NCI-H2107 (cell line): ENCODE measurements at places on chromosomes 5 and 9.
A peak's percentile ranks its signal among the peaks of the same experiment; 100 is the strongest.

GRCh38 chr5:56564541-56565282, 250.6 kb upstream of the MAP3K1 start:
- DNase-seq: no peak

- no peak for DNase-seq
Observed at GRCh38 chr9:82499337-82499736, 510.8 kb downstream of the SPATA31D1 start.

GRCh38 chr5:16467363-16468219, 2.0 kb upstream of the ZNF622 start:
- no peak for DNase-seq

DNA sequence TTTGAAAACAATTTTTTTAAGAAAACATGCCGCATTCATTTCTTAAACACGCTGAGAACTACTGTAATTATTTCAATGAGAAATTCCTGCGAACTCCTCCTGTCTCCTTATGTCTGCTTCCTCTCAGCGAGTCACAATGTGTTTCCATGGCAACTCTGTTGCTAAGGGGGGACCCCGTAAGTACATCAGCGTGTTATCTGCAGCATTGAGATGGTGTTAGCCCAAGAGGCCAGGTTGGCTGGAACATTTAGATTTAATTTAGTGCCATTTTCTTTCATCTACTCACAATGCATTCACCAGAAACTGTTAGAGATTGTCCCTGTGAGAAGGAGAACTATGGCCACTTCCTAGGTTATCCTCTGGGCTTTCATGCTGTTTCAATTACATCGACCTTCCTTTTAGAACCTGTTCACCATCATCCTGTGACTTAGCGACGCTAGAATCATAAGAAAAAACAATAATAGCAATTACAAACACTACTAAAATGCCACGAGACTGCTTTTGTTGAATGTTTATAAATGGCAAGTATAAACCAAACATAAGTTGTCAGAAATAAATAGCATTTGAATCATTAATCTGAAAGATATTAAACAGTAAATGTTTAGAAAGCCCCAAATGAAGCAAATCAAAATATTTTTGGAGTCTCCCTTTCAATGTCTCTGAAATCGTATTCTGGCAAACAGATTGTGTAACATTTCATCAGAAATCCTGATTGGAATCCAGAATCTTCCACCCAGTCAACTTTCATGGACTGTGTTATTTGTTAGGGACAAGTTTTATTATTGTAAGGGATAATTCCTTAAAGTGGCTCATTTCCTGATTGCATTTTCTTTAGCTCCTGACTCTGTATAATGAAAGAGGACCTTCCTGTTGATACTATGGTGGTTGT, 39.7 kb upstream of the SHC3 start:
- DNase-seq: no peak

DNA sequence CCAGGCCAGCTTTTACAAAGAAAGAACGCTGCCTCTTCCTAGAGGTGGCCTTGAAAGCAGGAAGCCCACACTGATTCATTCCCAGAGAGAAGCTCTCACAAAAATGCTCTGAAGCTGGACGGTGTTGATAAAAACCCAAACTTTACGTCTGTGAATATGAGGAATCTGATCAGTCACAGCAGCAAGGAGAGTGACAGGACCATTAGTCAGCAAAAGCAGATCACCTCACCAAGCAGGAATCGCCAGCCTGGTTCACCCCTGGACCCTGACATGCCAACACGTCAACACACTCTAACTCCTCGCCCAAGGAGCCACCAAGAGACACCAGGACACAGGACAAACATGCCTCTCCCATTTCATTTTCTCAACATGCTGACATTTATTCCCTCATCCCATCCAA, 70.6 kb upstream of the ZNF622 start:
- no peak for DNase-seq

DNA sequence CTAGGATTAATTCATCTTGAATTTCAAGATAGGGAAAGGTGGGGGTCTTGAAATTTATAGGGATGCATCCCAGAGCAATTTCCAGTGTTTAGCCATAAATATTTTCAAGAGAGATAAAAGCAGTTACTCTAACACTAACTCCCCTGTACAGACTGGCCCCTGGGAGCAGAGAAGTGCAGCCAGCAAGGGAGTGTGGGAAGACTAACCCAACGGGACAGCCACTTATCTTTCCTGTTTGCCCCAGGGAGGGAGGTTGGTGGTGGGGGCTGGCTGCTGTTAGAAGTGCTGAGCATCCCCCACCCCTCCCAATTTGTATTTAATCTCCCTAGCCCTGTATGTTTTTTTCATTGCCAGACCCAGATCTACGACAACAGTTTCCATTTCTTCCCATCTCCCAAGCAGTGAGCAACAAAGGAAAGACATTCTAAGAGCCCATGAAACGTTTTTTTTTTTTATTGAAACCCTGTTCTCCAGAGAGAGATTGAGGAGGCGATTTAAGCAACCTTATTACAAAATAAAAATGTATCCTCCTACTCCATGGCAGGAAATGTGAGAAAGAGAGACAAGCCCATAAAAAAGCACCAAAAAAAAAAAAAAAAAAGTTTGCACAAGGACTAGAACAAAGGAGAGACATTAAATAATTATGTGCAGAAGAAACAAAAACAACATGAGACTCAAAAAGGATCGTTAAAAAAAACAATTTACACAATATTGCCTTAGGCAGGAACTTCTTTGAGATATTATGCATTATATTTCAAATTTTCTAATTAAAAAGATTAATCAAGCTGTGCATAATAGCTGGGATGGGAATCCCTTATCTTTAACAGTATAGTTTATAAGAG, 343.4 kb downstream of the ARHGEF28 start:
- DNase-seq: no peak

DNA sequence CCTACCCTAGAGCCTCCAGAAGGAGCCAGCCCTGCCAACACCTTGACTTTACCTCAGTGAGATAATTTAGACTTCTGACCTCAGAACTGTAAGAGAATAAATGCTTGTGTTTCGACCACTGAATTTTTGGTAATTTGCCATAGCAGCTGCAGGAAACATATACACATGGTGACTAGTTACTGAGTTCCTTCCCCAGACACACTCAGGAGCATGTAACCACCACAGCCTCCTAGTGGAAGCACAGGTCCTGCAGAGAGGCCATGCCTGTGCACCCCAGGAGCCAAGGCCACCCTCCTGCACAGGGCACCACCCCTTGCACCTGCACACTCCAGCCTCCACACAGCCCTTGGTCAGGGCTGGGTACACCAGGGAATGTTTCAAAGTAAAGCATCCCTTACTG, 7.6 kb upstream of the CAMSAP1 start:
- DNase-seq: no peak

GRCh38 chr5:14582797-14583137, 1.2 kb downstream of the OTULINL start:
- DNase-seq: no peak

GRCh38 chr9:17134396-17135294, at the start of gene CNTLN:
Gene CNTLN, plus strand, starts transcription at chr9:17135040. Its CDS starts 26 bp downstream, at chr9:17135066.
- peak; percentile 87 for DNase-seq

GRCh38 chr9:17622141-17622540, 43.3 kb downstream of the SH3GL2 start:
- DNase-seq: no peak

GRCh38 chr5:133848341-133848811, 120.0 kb downstream of the C5orf15 start:
- DNase-seq: no peak

GRCh38 chr5:169592937-169593650, 9.5 kb downstream of the SPDL1 start:
- no peak for DNase-seq

- no peak for DNase-seq
Observed at GRCh38 chr5:97547999-97548738, 365.1 kb upstream of the RIOK2 start.

DNA sequence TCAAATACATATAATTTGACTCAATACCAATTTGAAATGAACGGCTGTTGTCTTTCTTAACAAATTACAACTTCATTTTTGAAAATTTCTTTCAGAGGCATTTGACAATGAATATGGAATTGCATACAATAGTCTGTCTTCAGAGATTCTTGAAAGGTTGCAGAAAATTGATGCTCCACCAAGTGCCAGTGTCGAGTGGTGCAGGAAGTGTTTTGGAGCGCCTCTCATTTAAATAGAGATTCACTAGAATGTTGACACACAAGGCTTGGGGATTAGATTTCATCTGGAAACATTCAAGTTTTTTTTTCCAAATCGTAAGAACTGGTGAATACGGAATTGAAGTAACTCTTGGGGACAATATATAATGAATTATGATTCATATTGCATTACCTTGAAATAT, 8.1 kb downstream of the RPS6 start:
- no peak for DNase-seq

DNA sequence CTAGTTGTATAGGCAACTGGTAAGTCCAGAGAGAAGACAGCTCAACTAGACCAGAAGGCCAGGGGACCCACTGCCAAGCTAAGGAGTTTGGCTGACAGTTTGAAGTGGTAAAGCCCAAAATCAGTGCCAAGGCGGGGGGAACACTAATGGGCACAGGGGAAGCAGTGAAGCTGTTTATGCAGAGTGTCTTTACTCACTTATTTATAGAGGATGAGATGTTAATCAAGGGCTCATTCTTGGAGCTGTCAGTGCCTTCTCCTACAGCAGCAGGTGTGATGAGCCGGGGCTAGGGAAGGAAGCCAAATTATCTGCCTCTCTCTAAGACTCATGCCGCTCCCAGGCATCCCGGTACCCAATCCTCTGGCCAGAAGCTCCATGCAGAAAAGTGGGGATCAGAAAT, 75.2 kb upstream of the GALNT10 start:
- no peak for DNase-seq

DNA sequence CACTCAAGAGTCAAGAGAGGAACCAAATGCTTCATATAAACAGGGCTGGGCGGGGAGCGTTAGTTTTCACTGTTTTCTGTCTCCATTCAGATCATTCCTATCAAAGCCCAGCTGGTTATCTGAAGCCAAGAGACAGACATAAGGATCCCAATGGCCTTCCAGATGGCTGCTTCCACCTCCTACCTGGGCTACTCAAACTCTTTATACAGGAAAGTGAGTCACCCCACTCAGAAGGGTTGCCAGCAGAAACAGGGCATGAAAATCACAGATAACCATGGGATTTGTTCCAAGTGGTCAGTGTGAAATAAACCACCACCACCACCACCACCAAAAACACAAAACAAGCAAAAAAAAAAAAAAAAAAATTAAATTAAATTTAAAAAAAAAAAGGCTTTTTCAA, 5.5 kb downstream of the PRSS3 start:
- no peak for DNase-seq

GRCh38 chr9:89006996-89007967, 16.0 kb downstream of the S1PR3 start:
- DNase-seq: no peak

- DNase-seq: no peak
Observed at GRCh38 chr9:101130054-101130453, 101.5 kb downstream of the PLPPR1 start.

- no peak for DNase-seq
Observed at GRCh38 chr5:174777111-174777510, 52.7 kb downstream of the MSX2 start.

- DNase-seq: no peak
Observed at GRCh38 chr5:12691330-12691729, 787.1 kb upstream of the CTNND2 start.

- DNase-seq: no peak
Observed at GRCh38 chr5:76175821-76176403, 92.7 kb downstream of the SV2C start.
